ENCODE measurements at places on chromosomes 7 and 10.

GRCh38 chr7:96534221-96534620, 175.4 kb downstream of the SEM1 start:
- no peak for DNase-seq

DNA sequence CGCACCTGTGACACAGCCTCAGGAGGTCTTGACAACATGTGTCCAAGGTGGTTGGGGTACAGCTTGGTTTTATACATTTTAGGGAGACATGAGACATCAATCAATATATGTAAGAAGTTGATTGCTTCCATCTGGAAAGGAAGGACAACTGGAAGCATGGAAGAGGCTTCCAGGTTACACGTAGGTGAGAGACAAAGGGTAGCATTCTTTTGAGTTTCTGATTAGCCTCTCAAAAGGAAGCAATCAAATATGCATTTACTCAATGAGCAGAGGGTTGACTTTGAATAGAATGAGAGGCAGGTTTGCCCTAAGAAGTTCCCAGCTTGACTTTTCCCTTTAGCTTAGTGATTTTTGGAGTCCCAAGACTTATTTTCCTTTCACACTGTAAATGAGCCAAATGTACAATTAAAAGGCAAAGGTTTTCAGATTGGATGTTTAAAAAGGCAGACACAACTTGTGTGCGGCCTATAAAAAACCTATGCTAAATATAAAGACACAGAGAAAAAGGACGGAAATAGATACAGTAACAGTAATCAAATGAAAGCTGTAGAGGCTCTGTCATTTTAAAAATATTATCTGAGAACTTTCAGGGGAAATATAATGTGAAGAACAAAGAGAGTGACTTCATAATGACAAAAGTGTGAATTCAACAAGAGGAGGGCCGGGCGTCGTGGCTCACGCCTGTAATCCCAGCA, 65.7 kb upstream of the LANCL2 start:
- no peak for DNase-seq

DNA sequence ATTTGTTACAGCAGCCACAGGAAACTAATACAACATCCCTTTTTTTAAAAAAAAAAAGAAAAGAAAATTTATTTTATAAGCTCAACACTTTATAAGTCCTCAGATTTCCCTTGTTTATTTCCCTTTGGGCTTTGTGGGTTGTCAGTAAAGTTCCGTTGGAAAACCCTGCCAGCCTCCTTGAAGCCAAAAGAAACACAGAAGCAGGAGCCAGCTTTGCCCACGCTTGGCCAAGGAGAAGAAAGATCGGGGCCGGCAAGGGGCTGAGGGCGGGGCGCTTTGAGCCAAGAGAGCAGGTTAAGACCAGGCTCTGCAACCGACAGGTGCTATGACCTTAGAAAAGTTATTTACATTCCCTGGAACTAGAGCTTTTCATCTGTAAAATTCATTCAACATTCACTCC, 72.7 kb downstream of the RGS10 start:
- no peak for DNase-seq

DNA sequence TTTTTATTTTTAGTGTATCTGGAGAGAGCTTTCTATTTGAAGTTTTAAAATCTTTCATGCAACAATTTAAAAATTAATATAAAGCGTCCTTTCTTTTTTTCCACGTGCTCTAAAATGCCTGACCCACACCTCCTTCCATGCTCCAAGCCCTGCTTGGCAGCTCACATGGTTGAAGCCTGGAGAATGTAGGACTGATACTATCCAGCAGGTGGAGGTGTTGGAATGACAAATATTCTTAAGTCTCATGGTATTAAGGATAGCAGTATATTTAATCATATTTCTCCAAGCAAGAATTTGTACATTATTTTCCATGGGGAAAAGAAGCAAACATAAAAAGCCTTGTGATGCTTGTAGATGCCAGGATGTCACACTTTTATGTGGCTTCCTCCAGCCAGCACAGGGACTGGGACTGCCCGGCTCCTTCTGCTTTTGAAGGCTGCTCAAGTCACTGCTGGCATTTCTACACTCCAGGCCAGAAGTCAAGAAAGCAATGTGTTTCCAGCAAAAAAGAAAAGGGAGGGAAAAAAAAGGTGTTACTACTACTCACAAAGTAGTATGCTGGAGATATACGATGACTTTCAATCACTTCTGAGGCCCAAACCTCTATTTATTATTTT, 49.7 kb downstream of the BZW2 start:
- DNase-seq: peak; percentile 63

GRCh38 chr10:62637249-62638061, 167.1 kb upstream of the ADO start:
- peak; percentile 23 for DNase-seq

GRCh38 chr10:127496035-127496434, 53.1 kb upstream of the NPS start:
- DNase-seq: peak; percentile 4

GRCh38 chr10:115860182-115861107, 412.6 kb downstream of the GFRA1 start:
- no peak for DNase-seq

GRCh38 chr7:67391168-67391567, 394.5 kb downstream of the TYW1 start:
- no peak for DNase-seq

GRCh38 chr10:116080553-116080952, 192.5 kb downstream of the GFRA1 start:
- DNase-seq: no peak

- no peak for DNase-seq
Measured at GRCh38 chr10:73210395-73211105, 36.5 kb downstream of the DNAJC9 start.

DNA sequence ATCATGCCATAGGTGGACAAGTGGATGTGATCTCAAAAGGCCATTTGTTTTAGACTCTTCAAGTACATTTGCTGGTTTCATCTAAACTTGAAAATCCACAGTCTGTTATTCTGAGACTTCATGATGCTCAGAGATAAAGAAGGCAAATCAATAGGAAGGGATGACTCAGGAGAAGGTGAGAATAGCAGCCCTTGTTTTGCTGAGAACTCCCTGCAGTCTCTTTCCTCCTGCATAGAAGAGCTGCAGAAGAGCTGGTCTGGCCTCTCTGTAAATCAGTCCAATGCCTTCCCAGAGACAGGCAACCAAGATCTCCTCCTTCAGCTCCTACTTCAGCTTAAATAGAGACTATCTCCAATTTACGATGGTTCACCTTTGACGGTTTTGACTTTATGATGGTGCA, 4.0 kb upstream of the BAIAP2L1 start:
- DNase-seq: no peak

DNA sequence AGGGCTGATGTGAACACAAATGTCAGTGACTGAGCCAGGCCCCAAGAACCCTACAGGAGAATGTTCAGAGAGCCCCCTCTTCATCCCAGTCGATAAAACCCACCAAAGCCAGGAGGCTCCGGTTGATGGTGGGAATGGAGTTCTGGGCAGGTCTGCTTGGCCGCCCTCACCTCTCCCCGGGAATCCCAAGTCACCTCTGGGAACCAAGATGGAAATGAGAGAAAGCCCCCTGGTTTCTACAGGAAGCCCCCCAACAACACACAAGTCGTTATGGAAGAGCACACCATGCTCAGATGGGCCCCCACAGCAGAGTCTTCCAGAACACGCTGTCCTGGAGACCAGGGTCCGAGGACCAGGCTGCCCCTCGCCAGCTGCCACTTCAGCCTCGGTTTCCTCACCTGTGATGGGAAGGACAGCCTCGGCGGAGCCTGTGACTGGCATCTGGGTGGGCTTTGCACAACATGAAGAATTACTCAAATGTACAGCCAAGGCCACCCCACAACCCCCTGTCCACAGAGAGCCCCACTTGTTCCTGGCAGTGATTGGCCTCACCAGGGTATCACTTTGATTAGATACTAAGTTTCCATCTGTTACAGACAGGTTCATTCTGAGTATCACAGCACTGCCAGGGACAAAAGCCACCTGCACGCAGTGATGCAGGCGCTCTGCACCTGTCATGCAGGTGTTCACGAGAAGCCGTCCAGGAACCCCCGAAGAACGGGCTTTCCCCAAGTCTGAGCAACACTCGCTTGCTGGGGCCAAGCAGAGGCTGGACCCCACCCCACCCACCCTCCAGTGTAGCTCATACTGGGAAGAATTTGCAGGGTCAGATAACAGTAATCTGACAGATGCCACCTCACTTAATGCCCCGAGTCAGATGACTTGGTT, 57.6 kb downstream of the MKI67 start:
- DNase-seq: no peak

DNA sequence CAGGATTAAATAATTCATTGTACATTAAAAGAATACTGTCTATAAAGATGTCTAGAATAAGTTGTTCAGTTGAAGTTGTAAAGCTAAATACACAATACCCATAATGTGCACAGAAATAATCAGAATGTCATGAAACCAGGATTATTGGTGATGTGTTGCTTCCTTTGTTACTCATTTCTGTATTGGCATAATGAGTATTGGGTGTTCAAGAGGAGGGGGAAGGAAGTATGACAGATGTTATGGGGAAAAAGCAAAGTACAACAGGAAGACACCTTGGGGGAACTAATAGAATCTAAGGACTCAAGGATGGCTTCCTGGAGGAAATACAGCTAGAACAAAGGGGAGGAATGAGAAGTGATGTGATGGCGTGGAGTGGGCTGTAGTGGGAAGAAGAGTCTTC, 15.0 kb downstream of the ANKRD1 start:
- no peak for DNase-seq

DNA sequence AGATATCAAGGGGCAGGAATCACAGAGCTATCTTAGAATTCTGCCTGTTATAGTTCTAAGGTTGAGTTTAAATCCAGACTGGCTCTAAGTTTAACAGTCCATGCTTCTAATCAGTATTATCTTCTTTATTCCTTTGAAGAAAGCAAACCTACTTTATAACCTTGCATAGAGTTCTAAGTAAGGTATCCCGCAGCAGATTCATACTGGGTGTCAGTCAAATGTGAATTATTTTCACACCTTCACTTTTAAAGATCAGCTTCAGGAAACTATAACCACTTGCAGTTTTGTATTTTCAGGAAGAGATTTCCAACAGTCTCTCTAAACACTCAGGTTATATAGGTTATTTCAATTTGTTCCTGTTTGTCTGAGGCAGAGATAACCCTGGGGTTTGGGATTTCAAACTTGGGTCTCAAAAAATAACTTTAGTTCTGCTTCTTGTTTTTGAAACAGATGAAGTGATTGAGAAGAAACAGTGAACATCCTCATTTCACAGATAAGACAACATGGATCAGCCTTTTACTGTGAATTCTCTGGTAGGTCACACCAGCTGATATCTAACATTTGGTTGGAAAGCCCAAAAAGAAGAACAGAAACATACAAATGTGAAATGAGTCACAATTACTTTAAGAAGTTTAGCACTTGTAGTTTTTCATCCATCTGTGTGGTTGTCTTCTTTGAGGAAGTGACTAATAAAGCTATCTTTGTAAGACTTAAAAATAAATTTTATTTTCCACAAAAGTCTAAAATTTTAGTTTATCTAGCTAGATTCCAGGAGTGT, 21.4 kb downstream of the STAMBPL1 start:
- peak; percentile 35 for DNase-seq

DNA sequence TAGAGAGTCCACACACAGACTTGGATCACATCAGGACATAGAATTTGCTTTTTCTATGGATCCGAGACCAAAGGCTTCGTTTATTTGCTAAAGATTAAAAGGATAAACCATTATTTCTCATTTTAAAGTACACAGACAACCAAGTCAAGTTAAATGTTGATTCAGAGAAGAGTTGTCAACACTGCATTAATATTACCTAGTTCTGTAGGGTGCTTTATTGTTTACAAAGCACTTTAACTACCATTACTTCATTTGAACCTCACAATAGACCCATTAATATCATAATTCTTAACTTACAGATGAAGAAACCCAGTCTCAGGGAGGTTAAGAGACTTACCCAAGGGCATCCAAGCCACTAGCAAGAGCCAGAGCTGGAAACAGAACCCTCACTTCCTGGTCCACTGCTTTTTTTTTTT, 43.2 kb upstream of the GSAP start:
- no peak for DNase-seq

- no peak for DNase-seq
Measured at GRCh38 chr7:107678110-107678753, 17.6 kb downstream of the SLC26A4 start.

All from fibroblast of skin of abdomen (primary cell).